ENCODE measurements at places on chromosomes 1 and 21. TPM values are rescaled to one million over a fixed set of nuclear protein-coding genes. Genes with fewer than 3 reads are reported as not detected.

ADGRL4 gene
- 17.7 TPM for total RNA-seq

TFF2 gene
- not detected for total RNA-seq

- no peak for DNase-seq
Measured at GRCh38 chr1:156948708-156949107, 28.3 kb downstream of the LRRC71 start.

DNA sequence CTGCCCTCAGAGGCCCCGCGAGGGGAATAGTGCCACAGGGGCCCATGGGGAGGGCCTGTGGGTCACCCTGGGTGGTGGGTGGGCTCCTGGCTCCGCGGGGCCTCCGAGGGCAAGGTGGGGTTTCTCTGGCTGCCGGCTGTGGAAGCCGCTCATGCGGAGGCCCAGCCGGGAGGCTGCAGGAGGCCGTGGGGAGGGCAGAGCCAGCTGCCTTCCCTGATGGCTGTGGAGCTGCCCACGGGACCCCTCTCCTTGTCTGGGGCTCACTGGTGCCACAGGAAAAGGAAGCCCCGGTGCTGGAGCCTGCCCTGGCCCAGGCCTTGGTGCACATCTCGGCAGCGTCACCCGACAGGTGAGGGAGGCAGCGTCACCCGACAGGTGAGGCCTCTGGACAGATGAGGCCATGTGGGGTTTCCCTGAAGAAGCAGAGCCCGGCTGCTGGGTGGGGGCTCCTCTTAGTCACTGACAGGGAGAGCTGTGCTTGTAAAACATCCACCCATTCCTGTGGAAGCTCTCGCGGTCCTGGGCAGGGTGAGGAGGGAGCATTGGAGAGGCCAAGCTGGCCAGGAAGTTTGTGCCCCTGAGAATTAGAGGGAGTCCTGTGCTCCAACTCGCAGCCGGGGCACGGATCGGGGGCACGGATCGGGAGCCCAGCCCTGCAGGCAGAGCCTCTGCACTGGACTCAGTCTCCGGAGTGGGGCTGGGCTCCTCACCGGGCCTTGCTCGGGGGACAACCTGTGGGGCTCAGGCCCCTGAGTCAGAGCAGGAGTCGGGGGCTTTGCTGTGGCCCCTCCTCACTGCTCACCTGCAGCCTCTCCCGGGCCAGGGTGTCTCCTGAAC lies 6.1 kb downstream of the MIB2 start:
- DNase-seq, result no peak

DNA sequence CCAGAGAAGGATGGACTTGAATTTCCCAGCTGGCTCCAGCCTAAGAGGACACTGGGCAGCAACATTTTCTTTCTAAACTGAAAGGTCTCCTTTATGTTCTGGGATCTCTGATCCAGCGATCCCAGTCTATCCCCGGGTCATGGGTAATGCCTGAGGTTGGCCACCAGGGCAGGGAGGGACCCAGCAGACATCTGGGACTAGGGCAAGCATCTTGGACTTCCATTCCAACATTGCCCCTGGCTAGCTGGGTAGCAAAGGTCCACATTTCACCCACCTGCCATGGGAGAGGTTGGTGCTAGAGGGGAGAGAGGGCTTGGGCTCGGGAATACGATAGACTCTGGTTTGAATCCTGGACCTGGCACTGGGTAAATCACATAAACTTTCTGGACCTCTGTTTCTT lies 84.6 kb downstream of the LRRN2 start:
- DNase-seq, result no peak

DNA sequence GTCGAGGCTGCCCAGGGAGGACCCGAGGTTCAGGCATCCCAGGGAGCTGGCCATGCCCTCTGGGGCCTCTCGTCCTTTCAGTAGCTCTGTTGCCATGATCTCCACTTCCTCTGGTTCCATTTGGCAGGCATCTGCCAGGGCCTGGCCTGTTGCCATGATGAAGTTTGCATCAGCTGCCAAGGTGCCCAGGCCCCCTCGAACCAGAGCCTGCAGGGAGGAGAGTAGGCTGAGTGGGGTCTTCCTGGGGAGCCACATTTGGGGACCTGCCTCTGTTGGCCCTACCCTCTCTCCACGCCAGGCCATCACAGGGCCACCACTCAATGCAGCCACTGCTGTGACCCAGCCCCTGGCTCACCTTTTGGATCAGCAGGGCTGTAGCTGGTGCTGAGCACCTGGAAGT lies 16.4 kb upstream of the KIF21B start:
- DNase-seq, result no peak

DNA sequence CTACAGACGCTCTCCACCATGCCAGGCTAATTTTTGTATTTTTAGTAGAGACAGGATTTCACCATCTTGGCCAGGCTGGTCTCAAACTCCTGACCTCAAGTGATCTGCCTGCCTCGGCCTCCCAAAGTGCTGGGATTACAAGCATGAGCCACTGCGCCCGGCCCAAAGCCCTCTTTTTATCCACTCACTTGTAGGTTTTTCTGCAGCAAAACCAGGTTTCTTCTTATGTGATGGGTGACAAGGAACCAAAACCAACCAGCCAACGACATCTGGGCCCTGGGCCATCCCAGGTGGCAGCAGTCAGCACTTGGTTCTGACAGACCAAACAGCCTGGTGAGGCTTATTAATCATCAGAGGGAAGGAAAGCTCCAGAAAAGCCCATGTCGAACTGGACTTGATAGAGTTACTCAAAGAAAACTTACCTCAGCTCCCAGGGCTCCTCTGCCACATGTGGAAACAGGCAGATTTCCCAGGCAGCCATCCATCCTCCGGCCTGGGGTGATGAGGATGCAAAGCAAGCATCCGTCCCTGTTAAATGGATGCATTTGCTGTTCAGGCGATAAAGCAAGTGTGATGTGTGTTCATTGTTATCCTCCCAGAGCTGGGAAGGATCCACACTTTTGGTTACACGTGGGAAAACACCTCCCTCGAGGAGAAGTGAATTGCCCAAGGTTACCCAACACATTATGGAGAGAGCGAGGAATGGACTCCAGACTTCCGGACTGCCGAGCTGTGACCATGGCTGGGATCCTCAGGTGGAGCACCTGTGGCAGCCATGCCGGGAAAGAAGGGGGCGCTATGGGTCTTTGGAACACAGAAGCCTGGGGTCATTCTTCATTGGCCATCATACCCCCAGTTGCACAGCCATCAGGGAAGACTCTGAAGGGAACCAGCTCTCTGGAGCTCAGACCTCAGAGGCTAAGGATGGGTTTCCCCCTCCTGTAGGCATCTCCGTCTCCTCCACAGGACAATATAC lies 118.8 kb downstream of the HUNK start:
- no peak for DNase-seq
